ENCODE measurements at places on chromosomes 7 and 10. TPM values are rescaled to one million over a fixed set of nuclear protein-coding genes. Genes with fewer than 3 reads are reported as not detected.

TLX1 gene
- not detected for total RNA-seq

LDB3 gene
- total RNA-seq, result not detected

FFAR4 gene
- total RNA-seq, result not detected

STOX1 gene
- 0.34 TPM for total RNA-seq

IFIT1B gene
- total RNA-seq, result not detected

PHKG1 gene
- total RNA-seq, result 1.3 TPM

PRRT4 gene
- 0.27 TPM for total RNA-seq

ARHGEF35 gene
- 4.8 TPM for total RNA-seq

IDI1 gene
- total RNA-seq, result 59.1 TPM

CYP3A7 gene
- total RNA-seq, result not detected

PAPOLB gene
- not detected for total RNA-seq

AGR2 gene
- not detected for total RNA-seq

CALY gene
- total RNA-seq, result not detected

WNT8B gene
- total RNA-seq, result not detected

LRRC17 gene
- not detected for total RNA-seq

NEUROG3 gene
- total RNA-seq, result not detected

CNTNAP2 gene
- total RNA-seq, result not detected

PNLIP gene
- not detected for total RNA-seq

INSYN2A gene
- not detected for total RNA-seq

SAP25 gene
- 5.6 TPM for total RNA-seq

PYROXD2 gene
- total RNA-seq, result 2.2 TPM

HHEX gene
- total RNA-seq, result 0.10 TPM

PRXL2A gene
- 12.1 TPM for total RNA-seq

CRTAC1 gene
- not detected for total RNA-seq

ACTR3C gene
- 4.7 TPM for total RNA-seq

LEP gene
- not detected for total RNA-seq

NMT2 gene
- total RNA-seq, result 10.1 TPM

JAZF1 gene
- total RNA-seq, result 4.8 TPM

RBM20 gene
- total RNA-seq, result 0.42 TPM

SEMA3D gene
- total RNA-seq, result not detected

SYNPO2L gene
- total RNA-seq, result not detected

NEBL gene
- 0.51 TPM for total RNA-seq

OR6V1 gene
- total RNA-seq, result not detected

PDIA4 gene
- 99.4 TPM for total RNA-seq

VWC2 gene
- total RNA-seq, result not detected

ZNF727 gene
- total RNA-seq, result 0.10 TPM

ASZ1 gene
- total RNA-seq, result not detected
